Stimulated activated CD8-positive, alpha-beta memory T cell treated with anti-CD3 and anti-CD28 coated beads, Interleukin-7, amount 100 ng/mL, for 1 hour (primary cell): ENCODE measurements at places on chromosomes 5 and 9.

DNA sequence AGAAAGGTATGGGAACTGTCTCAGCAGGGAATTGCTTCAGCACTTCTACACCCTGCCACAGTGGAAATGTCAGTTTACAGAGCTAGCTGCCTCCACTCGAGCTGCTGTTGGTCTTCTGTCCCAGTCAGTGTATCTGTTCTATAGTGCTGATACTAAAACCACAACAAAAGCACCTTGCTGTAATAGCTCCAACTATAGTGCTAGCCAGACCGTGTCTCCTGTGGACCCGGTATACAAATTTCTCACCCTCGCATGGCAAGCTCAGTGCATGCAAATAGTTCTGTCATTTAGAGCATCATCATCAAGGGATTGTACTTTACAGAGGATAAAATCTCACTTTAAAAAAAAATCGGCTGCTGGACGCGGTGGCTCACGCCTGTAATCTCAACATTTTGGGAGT, 51.5 kb upstream of the IQGAP2 start:
- DNase-seq: no peak

GRCh38 chr9:99368341-99369326, 146.6 kb downstream of the SEC61B start:
- DNase-seq: no peak

- DNase-seq: no peak
These were observed 174.1 kb upstream of the NR4A3 start for GRCh38 chr9:99647604-99648003.

- DNase-seq: no peak
These were observed 1.6 kb downstream of the SKP1 start for GRCh38 chr5:134174841-134175839.

GRCh38 chr5:147898875-147899401, 7.4 kb downstream of the C5orf46 start:
- DNase-seq: no peak

GRCh38 chr5:78592735-78593386, 55.7 kb downstream of the LHFPL2 start:
- DNase-seq: no peak

DNA sequence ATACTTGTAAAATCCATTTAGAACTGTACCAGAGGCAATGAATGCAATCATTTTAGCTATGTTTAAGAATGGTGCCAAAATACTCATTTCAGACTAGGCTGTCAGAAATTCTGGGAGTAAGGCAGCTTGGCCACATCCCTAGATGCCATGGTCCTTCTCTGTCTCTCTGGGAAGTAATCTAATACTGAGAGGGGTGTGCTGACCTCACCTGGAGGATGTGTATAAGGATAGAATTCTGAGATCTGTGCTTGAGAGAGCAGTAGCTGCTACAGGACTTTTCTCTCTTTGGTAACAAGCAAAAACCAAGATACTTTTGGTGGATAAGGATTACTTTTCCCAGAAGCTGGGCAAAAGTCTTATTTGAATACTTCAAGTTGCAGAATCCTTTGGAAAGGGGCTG, 68.1 kb upstream of the MRPS30 start:
- DNase-seq: no peak
